ENCODE measurements at places on chromosomes 4 and X.

GRCh38 chr4:78185117-78185516 is 128.0 kb downstream of the FRAS1 start:
- DNase-seq, result no peak

DNA sequence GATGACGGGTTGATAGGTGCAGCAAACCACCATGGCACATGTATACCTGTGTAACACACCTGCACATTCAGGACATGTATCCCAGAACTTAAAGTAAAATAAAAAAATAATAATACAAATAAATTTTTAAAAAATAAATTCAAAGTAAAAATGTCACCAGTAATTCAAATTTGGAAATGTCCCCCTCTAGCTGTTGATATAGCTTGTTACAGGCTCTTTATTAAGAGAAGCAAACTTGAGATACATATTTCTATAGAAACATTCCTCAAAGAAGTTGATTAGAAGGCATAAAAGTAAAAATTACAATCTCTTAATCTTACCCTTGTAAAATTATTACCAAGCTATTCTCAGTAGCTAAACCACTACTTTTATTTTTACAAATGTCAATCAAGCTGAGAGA is 1397.0 kb downstream of the FAM133A start:
- DNase-seq, result no peak

DNA sequence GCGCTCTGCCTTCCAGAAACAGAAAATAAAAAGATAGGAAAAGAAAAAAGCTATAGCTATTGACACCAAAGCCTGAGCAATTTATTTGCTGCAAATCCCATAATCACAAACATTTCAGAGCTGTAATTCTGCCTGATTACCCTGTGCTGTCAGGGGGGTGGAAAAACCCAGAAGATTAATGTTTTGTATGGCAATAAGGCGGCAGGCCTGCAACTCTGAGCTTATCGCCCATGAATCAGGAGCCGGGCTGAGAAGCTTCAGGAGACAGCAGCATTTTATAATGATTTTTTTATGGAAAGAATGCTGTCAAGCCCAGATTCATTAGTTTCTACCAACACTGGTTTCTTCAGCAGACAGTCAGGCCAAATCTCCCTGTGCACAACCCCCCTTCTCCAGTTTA is 82.6 kb upstream of the TMEM164 start:
- DNase-seq, result no peak

GRCh38 chr4:106502106-106502699 is 133.6 kb upstream of the GIMD1 start:
- DNase-seq, result peak; percentile 9

GRCh38 chr4:141595531-141595930 is 40.9 kb upstream of the IL15 start:
- no peak for DNase-seq

DNA sequence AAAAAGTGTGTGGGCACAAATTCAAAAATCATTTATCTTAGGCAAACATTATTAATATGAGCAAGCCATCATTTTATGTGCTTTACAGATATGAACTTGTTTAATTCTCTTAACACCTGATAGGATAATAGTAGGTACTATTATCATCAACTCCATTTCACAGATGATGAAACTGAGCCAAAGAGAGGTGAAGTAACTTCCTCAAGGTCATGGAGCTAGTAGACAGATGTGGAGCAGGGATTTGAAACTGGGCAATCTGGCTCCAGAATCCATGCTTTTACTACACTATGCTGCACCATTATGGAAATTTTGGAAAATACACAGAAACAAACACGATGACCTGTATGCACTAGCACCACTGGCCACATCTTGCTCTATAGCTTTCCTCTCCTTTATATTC is 1.0 kb upstream of the PIN4 start:
- DNase-seq, result no peak

GRCh38 chr4:98480535-98480934 is 177.9 kb downstream of the TSPAN5 start:
- DNase-seq, result no peak

DNA sequence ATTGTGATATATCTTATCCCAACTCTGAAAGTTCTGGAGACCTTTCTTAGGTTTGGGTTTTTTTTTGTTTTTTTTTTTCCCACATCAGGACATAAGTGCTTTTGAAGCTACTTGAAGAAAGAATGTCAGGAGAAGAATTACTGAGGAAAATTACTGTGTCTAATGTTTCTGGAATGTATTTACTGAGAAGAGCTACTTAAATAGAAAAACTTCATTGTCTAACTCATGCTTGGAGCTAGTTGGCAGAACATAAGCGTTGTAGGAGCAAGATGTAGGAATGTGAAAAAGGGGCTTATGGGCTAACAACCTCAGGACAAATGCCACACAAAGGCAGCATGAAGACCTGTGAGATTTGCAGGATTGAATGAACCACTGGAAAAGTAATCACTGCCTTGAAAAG is 166.6 kb upstream of the GLRA2 start:
- no peak for DNase-seq

All from CD4-positive, alpha-beta T cell treated with Interleukin-6 for 4 hours (primary cell).